ENCODE measurements at places on chromosomes 3 and 15. TPM values are rescaled to one million over a fixed set of nuclear protein-coding genes. Genes with fewer than 3 reads are reported as not detected.

ECE2 gene
- total RNA-seq: not detected

KLHL40 gene
- not detected for total RNA-seq

SLC28A1 gene
- 0.15 TPM for total RNA-seq

COL8A1 gene
- total RNA-seq: 37.2 TPM

ASB14 gene
- total RNA-seq: not detected

RGMA gene
- 47.6 TPM for total RNA-seq

DNA sequence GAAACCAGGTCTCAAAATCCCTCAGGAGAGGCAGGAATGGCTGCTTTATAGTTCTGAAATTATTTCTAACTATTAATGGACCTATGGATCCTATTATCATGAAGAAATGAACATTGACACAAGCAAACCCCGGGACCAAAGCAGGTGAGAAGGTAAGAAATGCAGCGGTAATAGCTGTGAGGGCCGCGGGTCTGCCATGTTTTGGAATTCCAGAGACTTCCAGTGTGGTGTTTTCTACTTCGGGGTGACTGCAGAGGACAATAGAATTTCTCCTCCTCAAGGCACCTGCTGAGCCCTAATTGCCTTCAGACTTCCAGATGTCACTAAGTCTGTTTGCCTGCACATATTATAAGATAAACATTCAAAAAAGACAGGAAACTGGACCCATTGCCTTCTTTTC is 437.4 kb downstream of the GABRG3 start:
- no peak overlapping the region for H3K4me3 ChIP-seq
- no peak for DNase-seq

- H3K27ac ChIP-seq: no peak overlapping the region
- H3K27me3 ChIP-seq: no peaks in the 10 kb centered on the region
- no peak overlapping the region for H3K4me3 ChIP-seq
- H3K36me3 ChIP-seq: no peaks in the 10 kb centered on the region
- H3K4me1 ChIP-seq: peaks cover 2% of the 10 kb centered on the region
- DNase-seq: no peak
Observed at GRCh38 chr3:138861798-138862197, 27.1 kb upstream of the PIK3CB start.

GRCh38 chr3:10189557-10190354 is 25.0 kb downstream of the IRAK2 start:
- H3K4me1 ChIP-seq: peaks cover 12% of the 10 kb centered on the region
- no peaks in the 10 kb centered on the region for H3K36me3 ChIP-seq
- peak; percentile 65 for DNase-seq
- no peak overlapping the region for H3K4me3 ChIP-seq
- H3K27me3 ChIP-seq: no peaks in the 10 kb centered on the region

- no peak for DNase-seq
- no peak overlapping the region for H3K4me3 ChIP-seq
- H3K36me3 ChIP-seq: no peaks in the 10 kb centered on the region
- no peaks in the 10 kb centered on the region for H3K4me1 ChIP-seq
- H3K27ac ChIP-seq: no peak overlapping the region
Observed at GRCh38 chr3:111702996-111703985, 108.1 kb upstream of the ZBED2 start.

Data from ovary (tissue), 10 donors.